Stimulated activated CD4-positive, alpha-beta T cell treated with anti-CD3 and anti-CD28 coated beads, TNF-alpha, amount 100 ng/mL, for 48 hours (primary cell): ENCODE measurements at places on chromosomes 7 and 10.

DNA sequence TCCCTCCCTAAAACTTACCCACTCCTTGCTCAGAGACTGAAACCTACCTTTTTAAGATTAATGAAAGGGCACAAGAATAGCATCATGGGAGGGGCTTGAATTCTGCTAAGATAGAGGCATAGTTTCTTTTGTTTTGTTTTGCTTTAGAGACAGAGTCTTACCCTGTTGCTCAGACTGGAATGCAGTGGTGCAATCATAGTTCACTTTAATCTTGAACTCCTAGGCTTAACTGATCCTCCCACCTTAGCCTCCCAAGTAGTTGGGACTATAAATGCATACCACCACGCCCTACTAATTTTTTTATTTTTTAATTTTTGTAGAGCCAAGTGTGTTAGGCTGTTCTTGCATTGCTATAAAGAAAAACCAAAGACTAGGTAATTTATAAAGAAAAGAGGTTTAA lies 17.7 kb upstream of the DNMBP start:
- no peak for DNase-seq

DNA sequence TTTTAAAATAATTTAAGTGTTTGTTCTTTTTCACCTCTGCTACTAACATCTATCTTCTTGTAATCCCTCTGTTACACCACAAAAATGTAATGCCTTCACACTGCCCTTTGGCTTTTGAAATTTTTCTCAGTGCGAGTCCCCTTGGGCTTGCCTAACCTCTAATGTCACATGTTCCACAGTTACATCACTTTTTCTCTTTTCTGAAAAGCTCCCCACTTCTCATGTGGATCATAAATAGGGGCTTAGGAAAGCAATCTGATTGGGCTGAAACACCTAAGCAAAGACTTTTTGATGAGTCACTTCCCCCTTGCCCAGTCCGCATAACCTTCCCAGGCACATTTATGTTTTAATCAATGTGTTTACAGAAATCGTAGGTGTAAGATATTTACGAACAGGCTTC lies 288.2 kb downstream of the IPMK start:
- DNase-seq: no peak

DNA sequence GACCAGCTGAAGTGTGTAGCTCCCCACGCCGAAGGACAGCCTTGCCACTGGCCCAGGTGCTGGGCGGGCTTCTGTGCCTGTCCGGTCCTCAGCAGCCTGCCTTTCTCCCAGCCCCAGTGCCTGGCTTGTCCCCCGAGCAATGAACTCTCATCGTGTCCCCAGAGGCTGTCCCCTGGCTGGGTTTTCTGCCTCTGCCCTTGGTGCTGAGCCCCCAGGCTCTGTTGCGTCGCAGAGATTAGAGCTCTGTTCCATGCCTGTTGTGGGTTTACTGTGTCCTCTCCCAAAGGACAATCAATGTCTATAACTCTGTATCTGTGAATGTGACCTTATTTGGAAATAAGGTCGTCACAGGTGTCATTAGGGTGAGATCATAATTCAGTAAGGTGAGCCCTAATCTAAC lies 226.1 kb upstream of the SHH start:
- DNase-seq: no peak

- DNase-seq: no peak
These were observed 1.4 kb upstream of the GIMAP5 start for GRCh38 chr7:150735596-150736358.

- DNase-seq: no peak
These were observed 6.3 kb downstream of the EN2 start for GRCh38 chr7:155464183-155464582.

GRCh38 chr7:137986252-137987017 lies 15.5 kb downstream of the CREB3L2 start:
- no peak for DNase-seq

GRCh38 chr10:20841419-20841818 lies 55.7 kb downstream of the NEBL start:
- DNase-seq: no peak

GRCh38 chr10:80619036-80619435 lies 81.3 kb downstream of the SH2D4B start:
- no peak for DNase-seq

DNA sequence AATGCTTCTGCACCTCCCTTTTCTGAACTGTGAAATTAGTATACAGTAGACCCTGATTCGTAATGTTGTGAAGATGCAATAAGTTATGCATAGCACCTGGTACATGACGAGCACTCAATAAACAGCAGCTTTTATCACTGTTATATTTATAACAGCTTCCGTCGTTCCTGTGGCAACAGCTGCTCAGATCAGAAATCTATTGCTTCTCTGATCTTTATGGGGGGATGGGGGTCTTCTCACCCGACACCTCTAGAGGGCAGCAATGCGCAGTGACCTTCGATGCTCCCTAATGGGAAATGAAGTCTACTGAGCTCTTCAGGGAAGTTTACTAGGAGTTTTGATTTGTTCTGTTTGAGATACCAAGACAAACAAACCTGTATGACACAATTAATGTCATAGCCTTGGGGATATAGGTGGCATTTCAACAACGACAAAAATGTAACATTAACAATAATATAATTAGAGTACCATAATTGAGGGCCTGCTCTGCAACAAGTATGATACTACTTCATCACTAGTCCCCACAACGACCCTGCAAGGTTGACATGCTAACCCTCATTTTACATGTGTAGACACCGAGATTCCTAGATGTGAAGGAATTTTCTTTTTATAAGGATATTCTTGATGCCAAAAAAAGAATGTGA lies 289.6 kb downstream of the SFMBT2 start:
- peak; percentile 64 for DNase-seq

DNA sequence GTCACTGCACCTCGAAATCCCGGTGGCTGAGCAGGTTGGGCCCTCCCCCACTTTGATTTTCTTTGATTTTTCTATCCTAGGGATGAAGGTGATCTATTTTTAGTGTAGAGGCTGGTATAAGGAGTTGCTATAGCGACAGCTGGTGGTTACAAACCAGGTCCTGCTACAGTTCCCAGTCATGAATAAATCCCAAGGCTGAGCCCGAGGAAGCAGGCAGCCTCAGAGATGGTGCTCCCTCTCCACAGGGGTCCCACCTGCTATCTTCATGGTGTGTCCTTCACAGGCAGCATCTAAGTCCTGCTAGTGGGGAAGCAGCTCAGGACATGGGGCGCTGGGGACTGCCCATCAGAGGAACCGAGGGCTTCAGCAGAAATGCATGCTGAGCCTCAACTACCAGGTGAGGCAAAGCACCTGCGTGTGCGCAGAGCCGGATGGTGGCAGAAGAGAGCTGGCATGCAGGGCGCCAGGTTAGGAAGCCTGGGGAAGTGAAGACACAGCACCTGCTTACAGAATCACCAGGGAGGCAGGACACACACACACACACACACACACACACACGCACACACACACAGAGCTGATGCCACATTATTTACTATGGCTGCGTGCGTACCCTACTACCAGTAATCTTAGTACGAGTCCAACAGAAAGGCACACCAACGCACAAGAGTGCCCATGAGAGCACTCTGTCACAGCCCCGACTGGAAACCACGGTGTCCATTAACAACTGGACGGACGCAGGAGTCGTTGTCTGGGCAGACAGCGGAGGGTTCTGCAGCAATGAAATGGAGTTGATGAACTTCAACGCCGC lies 150.9 kb downstream of the PRKAG2 start:
- DNase-seq: no peak

GRCh38 chr7:15985587-15986384 lies 299.3 kb upstream of the MEOX2 start:
- DNase-seq: no peak

GRCh38 chr7:83161899-83162401 lies 734 bp downstream of the PCLO start:
- no peak for DNase-seq

- no peak for DNase-seq
These were observed 15.8 kb downstream of the MINDY3 start for GRCh38 chr10:15844517-15844916.

GRCh38 chr10:106360870-106361269 lies 803.6 kb downstream of the SORCS1 start:
- DNase-seq: no peak

GRCh38 chr7:135102372-135102771 lies 45.5 kb upstream of the TMEM140 start:
- no peak for DNase-seq

GRCh38 chr10:91691981-91692380 lies 59.1 kb upstream of the PPP1R3C start:
- no peak for DNase-seq

DNA sequence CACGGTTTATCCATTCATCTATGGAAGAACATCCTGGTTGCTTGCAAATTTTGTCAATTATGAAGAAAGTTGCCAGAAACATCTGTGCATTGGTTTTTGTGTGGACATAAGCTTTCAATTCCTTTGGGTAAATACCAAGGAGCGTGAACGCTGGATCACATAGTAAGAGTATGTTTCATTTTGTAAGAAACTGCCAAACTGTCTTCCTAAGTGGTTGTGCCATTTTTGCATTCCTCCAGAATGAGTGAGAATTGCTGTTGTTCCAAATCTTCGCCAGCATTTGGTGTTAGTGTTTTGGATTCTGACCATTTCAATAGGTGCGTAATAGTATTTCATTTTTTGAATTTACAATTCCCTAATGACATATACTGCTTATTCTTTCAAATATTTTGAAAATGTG lies 155.3 kb upstream of the FRMD4A start:
- no peak for DNase-seq

DNA sequence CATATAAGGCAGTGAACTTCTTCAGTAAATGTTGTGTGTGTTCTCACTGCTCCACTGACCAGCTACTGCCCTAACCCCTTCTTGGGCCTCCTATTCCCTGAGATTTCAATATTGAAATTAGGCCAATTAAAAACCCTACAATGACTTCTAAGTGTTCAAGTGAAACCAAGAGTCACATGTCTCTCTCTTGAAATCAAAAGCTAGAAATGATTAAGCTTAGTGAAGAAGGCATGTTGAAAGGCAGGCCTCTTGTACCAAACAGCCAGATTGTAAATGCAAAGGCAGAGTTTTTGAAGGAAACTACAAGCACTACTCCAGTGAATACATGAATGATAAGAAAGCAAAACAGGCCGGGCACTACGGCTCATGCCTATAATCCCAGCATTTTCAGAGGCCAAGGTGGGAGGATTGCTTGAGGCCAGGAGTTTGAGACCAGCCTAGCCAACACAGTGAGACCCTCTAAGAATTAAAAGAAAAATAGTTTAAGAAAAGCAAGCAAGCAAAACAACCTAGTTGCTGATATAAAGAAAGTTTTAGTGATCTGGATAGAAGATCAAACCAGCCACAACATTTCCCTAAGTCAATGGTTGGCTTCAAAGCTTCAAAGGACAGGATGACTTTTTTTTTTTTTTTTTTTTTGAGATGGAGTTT lies 22.3 kb downstream of the BRAF start:
- DNase-seq: no peak

DNA sequence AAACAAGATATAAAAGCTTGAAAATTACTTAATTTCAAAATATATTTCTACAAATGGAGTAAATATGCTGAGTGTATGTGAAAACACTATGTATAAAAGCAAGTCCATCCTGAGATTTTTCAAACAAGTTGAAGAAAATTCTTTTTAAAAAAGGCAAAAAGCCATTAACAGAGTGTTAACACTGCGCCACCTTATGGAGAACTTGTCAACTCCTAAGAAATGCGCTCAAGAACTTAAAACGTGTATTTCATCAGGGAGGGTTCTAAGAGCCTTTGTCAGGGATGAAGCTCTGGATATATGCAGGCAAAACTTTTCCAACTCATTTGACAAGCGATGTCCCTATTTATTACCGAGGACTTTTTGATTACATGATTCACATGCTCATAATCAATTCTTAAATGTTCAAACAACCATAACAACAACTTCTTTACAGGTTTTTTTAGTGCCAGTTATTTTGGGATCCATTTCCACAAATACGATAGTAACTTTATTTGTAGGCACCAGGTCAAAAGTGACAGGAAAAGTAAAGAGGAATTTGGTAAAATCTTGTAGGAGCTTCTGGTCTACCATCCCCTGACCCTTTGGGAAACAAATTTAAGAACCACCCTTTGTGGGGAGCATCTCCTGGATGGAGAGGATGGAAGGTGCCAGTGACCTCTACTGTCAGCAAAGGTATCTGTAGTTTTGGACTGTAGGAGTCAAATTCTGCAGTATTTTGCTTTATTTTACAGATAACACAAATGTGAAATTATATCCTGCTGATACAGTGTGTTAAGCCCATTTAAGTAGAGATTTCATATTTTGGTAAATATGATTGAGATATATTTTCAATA lies 23.2 kb downstream of the CALCR start:
- DNase-seq: no peak

DNA sequence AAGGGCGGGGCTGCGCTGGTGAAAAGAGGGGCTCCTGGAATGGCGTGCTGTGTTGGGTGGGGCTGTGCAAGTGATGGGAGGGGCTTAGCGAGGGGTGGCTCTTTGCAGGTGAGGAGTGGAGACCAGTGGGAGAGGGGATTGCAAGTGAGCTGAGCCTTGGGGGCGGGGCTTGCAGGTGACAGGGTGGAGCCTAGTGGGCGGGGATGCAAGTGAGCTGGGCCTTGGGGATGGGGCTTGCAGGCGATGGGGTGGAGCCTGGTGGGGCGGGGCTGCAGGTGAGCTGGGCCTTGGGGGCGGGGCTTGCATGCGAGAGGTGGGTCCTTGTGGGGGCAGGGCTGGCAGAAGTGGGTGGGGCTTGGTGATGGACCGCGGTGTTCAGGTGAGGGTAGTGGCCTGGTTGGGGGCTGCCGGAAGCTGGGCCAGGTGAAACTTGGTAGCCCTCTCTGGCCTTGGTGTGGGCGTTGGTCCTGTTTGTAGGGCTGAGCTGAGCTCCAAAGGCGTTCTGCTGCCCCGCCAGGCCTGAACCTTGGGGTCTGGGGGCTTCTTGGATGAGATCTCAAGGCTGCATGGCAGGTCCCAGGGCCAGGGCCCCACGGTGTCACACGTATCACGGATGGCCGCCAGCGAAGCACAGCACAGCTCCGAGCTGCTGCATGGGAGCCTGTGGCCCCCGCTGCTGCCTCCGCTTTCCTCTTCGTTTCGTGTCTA lies 743 bp upstream of the PITRM1 start:
- DNase-seq: peak; percentile 75

GRCh38 chr7:108030516-108030915 lies 27.6 kb upstream of the LAMB1 start:
- DNase-seq: no peak

DNA sequence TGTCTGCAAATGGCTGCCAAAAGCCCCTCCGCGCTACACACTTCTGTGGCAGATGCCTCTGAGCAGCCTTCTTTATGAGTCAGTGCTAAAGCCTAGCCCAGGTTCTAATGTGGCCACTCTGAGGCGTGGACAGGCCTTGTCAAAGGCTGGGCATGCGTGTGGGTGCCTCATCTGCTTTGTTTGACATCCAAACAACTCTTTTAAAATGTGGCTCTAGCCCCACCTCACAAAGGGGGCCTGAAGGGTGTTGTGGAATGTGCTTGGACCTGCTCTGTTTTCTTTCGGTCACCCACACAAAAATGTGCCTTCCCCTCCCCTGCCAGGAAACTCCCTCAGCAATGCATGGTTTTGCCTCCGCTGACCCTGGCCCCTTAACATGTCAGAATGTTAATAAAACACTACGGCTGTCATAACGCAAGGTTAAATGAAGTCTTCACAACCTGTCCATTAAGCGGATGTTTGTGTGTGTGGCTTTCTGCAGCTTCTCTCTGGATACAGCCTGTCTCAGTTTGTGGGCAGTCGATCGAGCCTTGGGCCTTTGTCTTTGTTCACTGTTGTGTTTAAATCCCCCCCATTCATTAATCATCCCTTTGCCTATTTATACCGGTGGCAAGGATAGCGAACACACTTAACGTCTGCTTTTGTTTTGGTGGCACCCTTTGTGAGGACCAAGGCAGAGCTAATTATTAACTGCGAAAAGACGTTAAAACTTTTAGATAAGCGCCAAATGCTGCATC lies 718.9 kb downstream of the LRMDA start:
- DNase-seq: no peak

GRCh38 chr7:155916926-155917655 lies 104.8 kb upstream of the SHH start:
- DNase-seq: no peak
